ENCODE measurements at places on chromosomes 16 and 17.

DNA sequence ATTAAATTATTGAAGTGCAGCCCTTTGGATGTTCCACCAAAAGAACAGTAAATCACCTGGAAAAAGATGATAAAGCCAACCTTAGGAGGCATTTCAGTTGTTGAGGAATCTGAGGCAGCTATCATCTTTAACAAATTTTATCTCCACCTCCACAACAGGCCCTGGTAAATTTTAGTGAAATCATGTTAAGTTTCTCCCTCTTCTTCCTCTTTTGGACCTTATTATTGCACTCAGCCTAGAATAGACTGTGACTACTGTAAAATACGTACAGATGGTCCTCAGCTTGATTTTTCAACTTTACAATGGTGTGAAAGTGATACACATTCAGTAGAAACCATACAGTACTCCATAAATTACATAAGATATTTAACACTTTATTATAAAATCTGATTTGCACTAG, 90.3 kb downstream of the USP32 start:
- no peak for DNase-seq

DNA sequence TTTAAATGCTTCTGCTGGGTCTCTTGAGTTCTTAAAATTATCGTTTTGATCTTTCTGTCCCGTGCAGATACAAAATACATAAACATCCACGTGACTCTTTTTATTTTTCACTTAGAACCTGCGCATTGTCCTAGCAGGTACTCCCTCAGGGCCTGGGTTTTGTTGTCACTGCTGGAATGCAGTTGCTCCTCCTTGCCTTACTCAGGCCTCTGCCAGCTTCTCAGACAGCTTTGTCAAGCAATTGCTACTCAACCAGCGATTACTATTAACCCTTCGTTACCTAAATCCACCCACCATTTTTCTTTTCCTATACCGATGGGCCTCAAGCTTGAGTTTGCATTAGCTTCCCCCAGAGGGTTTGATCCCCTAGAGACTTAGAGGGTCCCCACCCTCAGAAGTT, 405.9 kb upstream of the RBFOX1 start:
- no peak for DNase-seq

- no peak for DNase-seq
These were observed 15.6 kb upstream of the ZFPM1 start for GRCh38 chr16:88437367-88437964.

GRCh38 chr17:36496018-36496789, 9.7 kb downstream of the ZNHIT3 start:
- DNase-seq = no peak

GRCh38 chr17:27919079-27919478, 25.9 kb upstream of the LYRM9 start:
- no peak for DNase-seq

GRCh38 chr17:59811209-59811608, 81.5 kb downstream of the TUBD1 start:
- DNase-seq = no peak

DNA sequence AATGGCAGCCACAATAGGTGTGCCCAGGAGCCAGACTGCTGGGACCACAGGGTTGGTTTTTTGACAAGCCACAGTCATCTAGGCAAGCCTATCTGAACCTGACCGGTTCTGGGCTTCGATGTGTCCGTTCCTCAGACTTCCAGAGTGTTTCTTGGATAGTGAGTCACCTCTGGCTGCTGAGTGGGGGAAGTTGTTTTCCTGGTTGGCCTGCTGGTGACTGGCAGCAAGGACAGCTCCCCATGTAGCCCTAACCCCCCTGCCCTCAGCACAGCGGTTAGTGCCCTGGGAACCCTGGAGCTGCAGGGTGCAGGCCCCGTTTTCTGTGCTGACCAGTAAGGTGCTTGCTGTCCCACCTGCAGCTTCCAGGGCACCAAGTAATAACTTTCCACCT, 65.5 kb downstream of the PLD6 start:
- DNase-seq = no peak
